HFF-Myc (cell line): ENCODE measurements at places on chromosomes 1 and 21.

DNA sequence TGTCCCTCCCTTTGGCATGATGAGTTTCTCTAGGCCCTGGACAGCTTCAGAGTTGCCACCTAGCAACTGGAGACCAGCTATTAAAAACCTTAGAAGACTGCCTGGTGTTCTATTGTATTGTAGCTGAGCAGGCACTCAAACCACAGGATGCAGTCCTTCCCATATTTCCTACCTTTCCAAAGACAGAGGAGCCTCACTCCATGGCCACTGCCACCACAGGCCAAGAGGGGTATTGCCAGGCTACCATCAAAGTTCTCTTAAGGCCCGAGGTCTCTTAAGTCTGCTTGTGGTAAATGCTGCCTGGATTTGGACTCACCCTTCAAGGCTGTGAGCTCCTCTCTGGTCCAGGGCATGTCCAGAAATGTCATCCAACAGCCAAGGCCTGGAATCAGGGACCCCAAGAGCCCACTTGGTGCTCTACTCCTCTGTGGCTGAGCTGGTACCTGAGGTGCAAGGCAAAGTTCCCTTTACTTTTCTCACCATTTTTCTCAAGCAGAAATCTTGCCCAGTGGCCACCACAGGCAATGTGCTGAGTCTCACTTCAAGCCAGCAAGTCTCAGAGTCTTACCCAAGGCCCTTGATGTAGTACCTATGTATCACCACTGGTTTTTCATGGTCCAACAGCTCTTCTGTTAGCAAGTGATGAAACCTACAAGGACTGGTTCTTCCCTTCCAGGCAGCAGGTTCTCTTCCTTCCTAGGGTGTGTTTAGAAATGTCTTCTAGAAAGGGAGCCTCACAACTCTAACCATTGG, 269.4 kb downstream of the AMY1C start:
- DNase-seq, result no peak

DNA sequence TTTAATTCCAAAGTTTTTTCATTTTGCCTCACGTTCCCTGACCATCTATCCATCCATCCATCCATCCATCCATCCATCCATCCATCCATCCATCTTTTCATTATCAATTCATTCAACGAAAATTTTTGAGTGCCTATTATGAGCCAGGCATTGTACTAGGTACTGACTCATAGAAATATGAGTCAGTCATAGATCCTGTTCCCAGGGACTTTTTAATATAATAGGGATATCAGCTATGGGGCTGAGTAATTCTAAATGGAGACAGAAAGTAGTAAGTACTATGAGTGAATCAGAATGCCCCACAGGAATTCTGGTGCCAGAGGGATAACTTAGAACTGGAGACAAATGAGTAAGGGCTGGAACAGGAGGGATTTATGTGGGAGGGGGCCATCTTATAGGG, 49.8 kb upstream of the GNG12 start:
- DNase-seq, result no peak

GRCh38 chr1:179883040-179883744, 1.1 kb downstream of the TOR1AIP1 start:
- DNase-seq, result no peak

- DNase-seq, result no peak
These were observed 241.0 kb upstream of the SNX7 start for GRCh38 chr1:98420376-98421084.

DNA sequence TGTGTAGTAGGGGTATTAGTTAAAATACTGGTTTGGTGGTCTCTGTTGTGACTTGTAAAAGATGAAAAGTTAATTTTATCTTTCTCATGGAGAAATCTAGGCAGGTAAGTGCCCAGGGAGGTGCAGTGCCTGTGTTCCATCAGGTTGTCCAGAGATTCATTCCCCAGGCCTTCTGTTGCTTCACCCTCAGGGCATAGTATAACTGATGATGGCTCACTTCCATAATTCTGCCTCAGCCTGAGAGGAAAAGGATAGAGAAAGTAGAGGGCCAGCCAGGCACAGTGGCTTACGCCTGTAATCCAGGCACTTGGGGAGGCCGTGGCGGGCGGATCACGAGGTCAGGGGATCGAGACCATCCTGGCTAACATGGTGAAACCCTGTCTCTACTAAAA, 153.9 kb downstream of the FMN2 start:
- DNase-seq, result no peak

DNA sequence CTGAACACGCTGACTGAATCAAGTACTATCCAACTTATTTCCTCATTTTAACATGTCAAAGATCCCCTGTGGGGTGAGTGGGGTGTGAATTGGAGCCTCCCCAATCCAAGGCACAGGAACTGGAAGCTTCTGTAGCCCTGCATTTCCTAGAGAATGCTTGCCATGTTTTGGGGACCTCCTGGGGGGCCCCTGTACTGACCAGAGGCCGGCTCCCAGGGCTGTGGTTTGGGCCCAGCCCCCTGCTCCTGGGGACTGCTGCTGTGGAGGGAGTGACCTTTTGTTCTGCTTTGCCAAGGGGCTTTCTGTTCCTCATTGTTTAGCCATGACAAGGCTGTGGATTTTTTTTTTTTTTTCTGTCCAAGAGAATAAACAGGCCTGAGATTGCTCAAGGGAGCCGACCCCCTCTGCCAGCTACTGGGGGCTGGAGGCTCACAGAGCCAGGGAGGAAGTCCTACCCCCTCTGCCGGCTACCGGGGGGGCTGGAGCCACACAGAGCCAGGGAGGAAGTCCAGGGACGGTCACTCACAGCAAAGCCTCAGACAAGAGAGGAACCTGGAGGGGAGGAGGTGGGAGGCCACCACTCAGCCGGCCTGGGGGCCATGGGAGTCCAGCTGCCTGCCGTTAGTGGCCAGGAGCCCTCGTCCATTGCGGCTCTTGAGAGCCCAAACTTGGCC, 17.4 kb downstream of the TNFRSF1B start:
- no peak for DNase-seq

DNA sequence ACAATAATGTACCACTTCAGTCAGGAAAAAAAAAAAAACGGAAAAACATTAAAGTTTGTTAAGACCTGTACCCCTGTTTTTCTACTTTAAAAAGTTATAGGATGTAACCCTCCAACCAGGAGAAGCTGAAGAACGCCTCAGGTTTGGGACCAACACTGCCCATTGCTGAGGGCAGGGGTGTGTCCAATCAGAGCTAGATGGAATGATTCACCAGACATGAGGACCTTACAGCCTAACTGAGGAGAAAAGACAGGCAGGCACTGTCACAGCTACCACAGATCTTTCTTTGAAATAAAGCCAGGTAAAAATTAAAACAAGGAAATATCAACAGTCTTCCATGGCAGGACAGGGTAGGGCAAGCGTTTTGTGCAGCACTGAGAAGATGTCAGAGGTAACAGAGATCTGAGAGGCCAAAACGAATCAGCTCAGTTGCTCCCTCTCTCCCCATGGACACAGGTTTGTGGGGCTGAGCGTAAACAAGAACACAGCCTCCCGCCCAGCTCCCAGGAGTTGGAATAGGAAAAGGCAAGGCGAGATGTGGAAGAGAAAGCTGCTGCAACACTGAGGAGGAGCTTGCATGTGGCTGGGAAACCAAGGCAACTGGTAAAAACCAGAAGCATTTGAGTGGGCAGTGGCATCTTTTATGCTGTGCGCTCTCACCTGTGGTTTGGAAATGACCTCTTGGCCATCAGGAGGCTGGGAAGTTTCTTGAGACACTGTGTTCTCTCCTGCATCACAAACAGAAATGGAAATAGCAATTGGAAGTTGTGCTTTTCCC, 34.0 kb downstream of the SEC16B start:
- DNase-seq, result no peak

DNA sequence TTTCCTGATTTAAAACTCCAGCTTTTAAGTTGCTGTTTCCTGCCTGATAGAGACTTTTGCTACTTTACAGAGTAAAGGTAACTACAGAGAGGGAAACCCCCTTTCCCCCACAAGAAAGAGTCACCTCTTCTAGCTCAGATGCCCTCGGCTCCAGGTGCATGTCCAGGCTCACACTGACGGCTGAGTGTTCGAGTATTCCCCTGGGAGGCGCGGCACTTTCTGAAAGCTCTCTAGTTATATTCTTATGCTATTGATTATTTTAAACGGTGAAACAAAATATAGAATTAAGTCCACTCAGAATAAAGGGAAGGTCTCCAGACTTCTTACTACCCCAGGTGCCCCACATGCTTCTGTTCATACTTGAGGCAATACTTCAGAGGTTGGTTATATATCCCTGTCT, 160.3 kb upstream of the FMN2 start:
- DNase-seq, result no peak

- DNase-seq, result no peak
These were observed 14.3 kb downstream of the G0S2 start for GRCh38 chr1:209689477-209689876.

- no peak for DNase-seq
These were observed 577 bp downstream of the IKBKE start for GRCh38 chr1:206470692-206471414.

GRCh38 chr1:36383240-36383639, 2.5 kb downstream of the STK40 start:
- no peak for DNase-seq

GRCh38 chr1:215830226-215830810, 263.2 kb downstream of the KCTD3 start:
- no peak for DNase-seq

DNA sequence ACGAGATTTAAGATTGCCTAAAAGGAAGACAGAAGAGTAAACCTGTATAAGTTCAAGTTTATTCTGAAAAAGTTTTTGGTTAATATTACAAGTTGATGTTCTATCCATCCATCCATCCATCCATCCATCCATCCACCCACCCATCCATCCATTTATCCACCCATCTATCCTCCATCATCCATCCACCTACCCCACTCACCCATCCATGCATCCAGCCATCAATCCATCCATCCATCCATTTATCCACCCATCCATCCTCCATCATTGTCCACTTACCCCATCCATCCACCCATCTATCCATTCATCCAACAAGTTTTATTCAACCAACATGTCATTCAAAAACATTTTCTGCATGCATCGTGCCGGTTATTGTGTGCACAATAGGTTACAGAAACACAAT, 89.3 kb downstream of the ZBTB18 start:
- DNase-seq, result no peak

GRCh38 chr1:14896381-14897079, 257.0 kb upstream of the TMEM51 start:
- DNase-seq, result no peak

- DNase-seq, result no peak
These were observed 64.8 kb downstream of the ATP2B4 start for GRCh38 chr1:203691447-203691846.

- no peak for DNase-seq
These were observed 28.8 kb downstream of the PLXNA2 start for GRCh38 chr1:208215393-208215792.

DNA sequence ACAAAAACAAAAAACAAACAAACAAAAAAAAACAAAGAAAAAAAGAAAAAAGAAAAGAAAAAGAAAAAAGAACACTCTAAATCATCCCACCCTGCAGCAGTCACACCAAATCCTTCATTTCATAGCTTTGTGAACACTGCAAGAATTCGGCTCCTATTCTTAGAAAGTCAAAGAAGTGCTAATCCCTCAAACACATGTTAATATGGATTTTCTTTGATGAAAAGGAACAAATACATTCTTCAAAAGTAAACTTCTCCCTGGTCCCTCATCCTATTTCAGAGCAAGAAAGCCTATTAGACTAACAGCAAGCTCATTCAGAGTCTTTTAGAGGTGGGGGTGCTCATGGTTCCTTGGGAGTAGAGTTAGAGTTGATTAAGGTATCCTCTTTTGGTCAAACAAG, 7.2 kb upstream of the MRPL39 start:
- DNase-seq, result no peak
